ENCODE measurements at places on chromosomes 2 and 18.

GRCh38 chr2:197502201-197502600 lies 2.0 kb downstream of the HSPE1 start:
- DNase-seq, result no peak

DNA sequence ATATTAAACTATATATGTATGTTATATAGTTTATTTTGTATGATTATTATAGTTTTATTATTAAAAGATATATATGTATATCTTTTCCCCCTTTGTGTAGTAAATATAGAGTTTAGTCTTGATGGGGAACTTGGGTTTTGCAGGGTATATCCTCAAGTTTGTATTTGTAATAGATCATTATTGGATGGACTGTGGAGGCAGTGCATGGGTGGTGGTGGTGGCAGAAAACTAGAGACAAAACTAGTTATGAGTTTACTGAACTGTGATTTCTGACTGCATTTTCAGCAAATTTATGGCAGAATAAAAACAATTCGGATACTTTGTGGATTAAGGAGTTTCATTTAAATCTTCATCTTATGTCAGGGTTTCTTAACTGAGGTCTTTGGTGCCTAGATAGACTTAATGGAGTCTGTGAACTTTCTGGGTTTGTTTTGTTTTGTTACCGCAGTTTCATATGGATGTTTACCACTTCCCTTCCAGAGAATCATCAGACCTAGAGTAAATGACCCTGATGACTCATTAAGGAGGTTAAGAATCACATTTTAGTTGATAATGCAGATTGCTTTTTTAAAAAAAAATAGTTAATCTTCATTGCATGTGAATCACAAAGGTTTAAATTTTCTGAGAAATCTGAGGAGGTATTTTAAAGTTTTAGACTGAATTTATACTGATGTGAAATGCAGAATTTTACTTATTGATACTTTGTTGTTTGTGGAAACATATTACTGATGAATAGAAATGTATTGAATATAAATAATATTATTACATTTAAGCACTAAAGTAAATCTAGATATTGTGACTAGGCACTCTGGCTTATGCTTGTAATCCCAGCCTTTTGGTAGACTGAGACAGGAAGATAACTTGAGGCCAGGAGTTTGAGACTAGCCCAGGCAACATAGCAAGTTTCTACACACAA lies 14.5 kb downstream of the EPC2 start:
- no peak for DNase-seq

- DNase-seq, result no peak
Measured at GRCh38 chr18:75556841-75557240, 129.3 kb upstream of the SMIM21 start.

DNA sequence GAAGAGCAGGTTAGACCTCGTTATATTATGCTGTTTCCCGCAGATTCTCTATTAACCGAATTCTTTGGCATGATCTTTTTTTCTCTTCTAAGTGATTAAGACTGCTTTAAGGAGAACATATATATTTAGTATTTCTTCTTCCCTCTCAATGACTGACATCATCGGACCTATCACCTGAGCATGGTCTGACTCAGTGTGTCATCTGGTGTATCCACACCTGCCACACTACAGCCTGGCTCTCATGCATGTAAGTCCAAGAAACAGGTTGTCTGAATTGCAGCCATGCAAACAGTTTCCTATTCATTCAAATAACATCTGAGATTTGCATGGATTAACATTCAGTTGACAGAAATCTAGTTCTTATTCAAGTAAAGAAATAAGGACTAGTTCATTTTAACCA lies 55.1 kb upstream of the CWC22 start:
- DNase-seq, result no peak

DNA sequence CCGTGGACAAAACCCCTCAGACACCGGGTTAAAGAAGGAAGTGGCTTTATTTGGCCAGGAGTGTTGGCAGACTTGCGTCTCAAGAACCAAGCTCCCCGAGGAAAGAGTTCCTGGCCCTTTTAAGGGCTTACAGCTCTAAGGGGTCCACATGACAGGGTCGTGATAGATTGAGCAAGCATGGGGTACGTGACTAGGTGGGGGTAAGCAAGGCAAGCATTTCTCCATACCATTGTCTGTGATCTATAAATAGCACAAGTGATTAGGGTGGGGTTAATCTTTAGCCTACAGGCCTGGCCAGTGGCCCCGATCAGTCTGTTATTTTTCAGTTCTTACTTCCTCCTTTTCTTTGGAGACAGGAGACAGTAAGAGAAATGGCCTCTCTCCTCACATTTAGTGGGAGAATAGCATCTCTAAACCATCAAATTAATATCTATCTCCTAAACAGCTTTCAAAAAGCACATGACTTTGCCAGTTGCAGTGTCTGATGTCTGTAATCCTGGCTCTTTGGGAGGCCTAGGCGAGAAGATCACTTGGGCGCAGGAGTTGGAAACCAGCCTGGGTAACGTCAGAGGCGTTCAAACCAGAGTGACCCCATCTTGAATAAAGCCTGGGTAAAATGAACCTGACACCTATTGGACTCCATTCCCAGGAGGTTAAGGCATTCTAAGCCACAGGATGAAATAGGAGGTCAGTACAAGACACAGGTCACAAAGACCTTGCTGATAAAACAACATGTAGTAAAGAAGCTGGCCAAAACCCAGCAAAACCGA lies 18.3 kb upstream of the CNOT11 start:
- DNase-seq, result no peak

- no peak for DNase-seq
Measured at GRCh38 chr18:58017267-58017666, 26.8 kb upstream of the NEDD4L start.

DNA sequence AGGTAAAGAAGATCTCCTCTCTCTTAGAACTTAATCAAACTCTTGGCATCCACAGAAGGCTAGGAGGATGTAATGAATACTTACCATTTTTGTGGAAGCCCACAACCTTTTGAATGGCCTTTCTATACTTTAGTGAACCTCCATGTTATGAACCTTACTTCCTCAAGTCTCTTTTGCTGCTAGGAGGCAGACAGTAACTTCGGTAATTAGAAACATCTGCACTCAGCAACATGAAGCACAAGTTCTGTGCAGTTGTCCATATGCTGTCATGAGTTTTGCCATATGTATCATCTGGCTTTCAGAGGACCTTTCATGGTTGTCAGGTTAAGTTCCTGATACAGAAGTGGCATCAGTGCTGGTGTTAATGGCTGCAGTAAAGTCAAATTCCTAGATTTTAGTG lies 50.4 kb downstream of the PDK1 start:
- DNase-seq, result no peak

GRCh38 chr2:186382932-186383331 lies 103.1 kb upstream of the ZC3H15 start:
- DNase-seq, result no peak

DNA sequence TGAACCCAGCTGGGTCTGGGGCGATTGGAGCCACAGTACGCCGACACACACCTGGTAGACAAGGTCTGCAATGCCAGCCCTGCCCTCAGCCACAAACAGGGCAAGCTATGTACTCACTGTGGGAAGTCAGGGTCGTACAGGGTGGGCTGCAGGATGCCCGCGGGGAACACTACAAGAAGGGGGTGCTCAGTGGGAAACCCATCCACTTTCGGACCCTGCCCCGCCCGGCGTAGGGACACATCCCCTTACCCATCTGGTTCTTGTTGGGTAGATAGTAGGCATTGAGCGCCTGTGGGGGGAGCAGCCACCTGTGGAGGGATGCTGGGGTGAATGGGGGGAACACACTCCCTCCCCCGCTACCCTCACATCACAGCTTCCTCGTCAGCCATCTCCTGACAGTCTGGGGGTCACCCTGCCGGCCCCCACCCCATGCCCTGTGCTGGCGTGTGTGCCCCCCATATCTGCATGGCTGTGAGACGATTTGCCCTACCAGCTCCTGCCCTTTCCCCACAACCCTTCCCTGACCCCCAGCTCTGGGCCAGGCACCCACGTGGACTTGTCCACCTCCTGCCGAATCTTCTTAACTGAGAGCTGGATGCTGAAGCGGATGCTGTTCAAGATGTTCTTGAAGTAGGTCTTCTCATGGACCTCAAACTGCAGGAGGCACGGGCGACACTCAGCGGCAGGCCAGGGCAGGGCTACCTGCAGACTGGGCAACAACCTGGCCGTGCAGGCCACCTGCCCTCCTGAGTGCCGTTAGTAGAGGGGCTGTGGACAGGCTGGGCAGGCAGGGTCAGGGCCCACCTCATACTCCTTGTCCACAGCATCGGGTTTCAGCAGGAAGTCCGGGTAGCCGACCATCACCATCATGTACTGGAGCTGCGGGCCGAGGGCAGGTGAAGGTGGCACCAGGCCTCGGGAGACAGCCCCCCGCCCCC lies 5.1 kb downstream of the ECEL1 start:
- DNase-seq, result no peak

DNA sequence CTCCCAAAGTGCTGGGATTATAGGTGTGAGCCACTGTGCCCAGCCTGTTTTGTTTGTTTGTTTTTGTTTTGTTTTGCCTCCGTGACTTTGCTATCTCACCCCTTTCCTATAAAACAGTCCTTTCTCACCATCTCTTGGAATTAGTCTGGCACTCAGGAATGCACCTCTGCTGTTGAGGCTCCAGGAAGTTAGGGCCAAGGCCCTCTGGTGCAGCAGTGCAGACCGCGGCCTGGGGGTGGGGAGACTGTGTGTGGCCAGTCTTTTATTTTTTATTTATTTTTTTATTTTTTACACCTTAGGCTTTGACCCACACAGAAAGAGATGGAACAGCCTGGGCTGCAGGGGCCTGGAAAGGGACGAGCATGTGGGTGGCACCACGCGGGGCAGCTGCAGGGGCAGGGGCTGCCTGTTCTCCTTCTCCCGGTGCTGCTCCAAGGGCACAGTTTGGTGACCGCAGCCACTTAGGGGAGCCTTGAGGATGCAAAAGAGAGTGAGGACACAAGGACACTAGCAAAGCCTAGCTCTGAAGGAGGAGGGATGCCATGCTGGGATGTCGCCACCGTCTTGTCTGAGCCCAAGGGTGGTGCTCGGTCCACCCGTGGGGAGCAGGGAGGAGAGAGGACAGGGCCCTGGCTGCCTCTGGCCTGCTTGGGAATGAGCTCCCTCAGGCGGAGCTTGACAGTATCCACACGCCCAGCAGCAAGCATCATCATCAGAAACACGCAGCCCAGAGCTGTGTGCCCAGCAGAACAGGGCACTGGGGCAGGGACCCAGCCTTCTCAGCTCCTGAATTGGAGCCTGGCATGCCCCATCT lies 19.4 kb upstream of the ALPI start:
- peak; percentile 11 for DNase-seq

DNA sequence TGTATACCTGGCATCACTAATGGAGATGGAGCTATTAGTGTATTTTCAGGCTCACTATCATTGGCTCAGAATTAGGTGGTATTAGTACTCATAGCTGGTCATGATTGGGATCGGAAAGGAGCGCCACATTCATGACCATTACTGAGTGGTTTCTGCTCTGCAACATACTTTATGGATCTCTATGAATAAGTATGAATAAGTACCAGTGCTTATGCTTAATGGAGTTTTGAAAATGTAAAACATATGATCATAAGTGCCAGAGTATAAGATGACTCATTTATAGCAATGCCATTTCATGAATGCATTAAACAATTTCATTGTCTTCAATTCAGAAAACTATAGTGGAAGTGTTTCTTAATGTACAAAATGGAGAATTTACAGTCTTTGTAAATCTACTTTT lies 156.7 kb downstream of the GALNT3 start:
- DNase-seq, result no peak

DNA sequence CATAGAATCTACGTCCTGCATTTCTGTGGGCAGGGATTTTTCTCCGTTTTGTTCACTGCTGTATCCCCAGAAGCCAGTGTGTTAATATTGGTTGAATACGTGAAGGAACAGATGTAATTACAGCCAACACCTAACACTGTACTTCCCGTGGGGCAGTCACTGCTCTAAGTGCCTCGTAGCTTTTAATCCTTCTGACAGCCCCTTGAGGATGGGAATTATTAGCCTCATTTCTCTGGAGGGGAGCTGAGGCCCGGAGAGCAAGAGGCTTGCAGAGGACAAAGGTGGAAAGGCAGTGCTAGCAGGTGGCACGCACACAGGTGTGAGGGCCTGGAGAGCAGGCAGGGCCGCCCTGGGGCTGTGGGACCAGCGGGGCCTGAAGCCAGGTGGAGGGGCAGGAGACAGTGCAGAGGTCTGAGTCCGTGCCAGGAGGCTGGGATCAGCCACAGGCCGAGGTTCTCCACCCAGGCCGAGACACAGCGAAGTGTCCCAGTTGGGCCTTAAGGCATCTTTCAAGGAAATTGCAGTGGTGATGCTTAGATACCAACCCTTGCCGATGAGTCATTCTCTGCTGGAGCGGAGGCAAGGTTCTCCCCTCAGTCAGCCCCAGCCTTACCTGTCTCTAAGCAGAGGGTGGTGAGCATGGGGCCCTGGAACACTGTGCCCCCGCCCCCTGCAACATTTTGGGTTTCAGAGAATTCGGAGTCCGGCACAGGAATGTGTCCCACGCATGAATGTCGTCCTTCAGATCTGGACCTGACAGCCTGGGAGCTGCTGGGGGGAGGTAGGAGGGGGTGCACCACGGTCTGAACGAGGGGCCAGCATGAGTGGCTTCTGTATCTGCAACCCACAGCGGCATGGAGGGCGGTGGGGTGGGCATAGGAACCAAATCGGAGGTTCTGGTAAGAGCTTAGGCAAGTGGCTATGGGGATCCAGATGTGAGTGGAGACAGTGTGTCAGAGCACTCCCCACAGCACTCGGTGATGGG lies 122.6 kb downstream of the GBX2 start:
- no peak for DNase-seq

- DNase-seq, result no peak
Measured at GRCh38 chr2:232970051-232970450, 43.0 kb downstream of the NGEF start.
